ENCODE measurements at places on chromosomes 4 and X. TPM values are rescaled to one million over a fixed set of nuclear protein-coding genes. Genes with fewer than 3 reads are reported as not detected.
A peak's percentile ranks its signal among the peaks of the same experiment; 100 is the strongest.

Gene IGFBP7
- polyA plus RNA-seq = 533 TPM

Gene LEF1
- 68.6 TPM for polyA plus RNA-seq

DNA sequence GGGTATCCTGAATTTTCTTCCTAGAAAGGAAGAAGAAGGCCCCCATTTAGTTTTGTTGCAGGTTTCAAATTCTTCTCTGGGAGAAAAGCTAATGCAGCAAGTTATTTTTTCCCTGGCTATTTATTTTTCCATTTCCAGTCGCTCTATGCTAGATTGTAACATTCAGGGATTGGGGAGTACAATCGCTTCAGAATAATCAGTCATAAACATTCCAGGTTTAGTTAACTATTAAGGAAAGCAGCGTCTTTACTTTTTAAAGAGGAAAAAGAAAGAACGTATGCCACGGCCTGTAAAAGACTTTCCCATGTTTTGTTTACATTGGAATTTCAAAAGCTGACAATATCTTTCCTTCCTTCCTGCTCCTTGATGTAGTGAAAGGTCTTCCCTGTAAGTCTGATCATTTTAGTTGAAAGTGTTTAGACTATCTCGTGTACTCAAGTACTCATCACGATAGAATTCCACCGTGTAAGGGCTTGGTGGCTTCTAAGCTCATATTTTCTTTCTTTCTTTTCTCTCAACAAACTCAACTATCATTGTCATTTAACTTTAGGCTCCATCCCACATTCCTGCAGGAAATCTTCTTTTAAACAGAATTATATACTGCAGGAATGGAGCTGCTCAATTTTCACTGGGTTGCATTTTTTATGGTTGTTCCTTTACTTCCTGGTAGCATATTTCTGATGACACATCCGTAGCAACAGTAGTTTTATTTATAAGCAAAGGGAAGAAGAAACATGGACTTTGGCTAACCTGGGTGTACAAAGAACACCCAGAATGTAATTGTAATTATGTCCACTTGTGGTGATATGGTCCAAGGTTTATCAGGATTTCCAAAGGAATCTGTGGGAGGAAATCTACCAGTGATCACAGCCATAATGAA is 213.1 kb upstream of the FAT1 start:
- peak; percentile 62 for DNase-seq

GRCh38 chr4:70681704-70682103 is 6.6 kb upstream of the UTP3 start:
- DNase-seq = peak; percentile 24

DNA sequence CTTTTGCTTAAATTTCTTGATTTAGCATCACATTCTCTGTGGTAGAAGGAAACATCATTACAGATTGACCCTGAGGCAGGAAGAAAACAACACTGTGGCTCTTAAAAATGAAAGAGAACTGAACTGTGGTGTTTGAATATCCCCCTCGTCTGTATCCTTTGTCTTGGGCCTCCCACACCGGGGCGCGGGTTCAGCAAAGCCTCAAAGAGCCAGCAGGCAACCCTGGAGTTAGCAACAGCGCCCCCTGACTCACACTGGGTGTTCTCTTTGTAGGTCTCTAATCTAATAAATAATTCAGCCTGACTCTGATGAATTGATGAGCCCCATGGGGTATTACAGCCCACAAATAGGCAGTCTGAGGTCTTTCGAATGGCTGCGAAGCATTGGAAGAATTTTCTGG is 46.1 kb upstream of the CTSO start:
- peak; percentile 35 for DNase-seq

Measured in renal pelvis (tissue), 12 donors.